Stimulated activated CD4-positive, alpha-beta T cell treated with anti-CD3 and anti-CD28 coated beads, Interleukin-15, amount 100 ng/mL, for 48 hours (primary cell): ENCODE measurements at places on chromosomes 11 and 22.

DNA sequence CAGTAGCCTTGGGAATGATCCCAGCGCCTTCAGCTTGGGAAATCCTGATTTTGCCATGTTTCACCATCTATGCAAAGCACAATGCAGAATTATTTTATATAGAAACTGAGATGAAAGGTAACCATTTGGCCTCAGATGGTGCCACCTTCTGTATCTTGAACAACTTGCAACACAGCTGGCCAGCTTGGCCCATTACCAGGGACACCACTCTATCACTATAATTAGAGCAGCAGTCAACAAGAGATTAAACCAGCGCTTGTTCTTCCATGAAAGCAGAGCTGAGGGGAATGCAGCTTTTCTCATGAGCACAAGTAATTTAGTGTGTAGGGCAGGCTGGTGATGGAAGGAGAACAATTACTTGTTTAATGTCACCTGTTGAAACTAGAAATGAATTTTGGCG lies 6.7 kb upstream of the ZDHHC13 start:
- no peak for DNase-seq

GRCh38 chr11:18225913-18226312 lies 10.7 kb downstream of the SAA4 start:
- DNase-seq: no peak

DNA sequence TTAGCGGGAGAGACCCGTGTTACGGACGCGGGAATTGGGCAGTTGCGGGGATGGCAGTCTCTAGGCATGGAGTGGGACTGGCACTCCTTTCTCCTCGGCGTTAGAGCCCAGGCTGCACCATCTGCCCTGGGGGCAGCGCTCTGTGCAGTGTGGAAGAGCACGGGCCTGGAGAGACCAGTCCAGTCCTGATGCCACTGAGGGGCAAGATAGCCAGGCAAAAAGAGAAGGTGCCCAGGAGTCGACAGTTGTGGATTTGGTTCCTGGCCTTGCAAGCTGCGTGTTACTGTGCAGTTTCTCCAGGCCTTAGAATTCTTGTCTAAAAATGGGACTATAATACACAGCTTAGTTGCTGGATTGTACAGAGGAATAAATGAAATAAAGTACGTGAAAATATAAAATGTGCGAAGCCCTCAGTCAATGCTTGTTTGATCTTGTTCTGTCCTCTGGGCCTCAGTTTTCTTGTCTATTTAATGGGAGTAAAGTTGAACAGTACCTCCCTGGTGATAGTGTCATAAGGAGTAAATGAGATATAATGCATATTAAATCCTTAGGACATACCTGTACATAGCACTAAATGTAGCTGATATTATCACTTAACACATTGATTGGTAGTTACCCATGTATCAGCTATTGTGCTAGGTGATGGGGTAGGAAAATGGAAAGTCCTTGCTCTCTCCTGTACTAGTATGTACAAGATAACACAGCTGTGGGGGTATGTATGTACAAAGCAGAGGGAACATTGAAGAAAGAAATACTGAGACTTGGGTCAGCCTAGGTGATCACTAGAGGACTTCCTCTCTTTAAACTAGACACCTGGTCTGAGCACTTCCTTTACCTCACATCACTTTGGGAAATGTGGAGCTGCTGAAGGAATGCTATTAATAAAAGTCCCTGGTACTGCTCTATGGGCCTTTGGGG lies 1.2 kb downstream of the ATXN10 start:
- DNase-seq: no peak

GRCh38 chr22:32558681-32559355 lies 84.2 kb downstream of the FBXO7 start:
- no peak for DNase-seq

- no peak for DNase-seq
Measured at GRCh38 chr11:66953081-66953833, 4.9 kb downstream of the PC start.

DNA sequence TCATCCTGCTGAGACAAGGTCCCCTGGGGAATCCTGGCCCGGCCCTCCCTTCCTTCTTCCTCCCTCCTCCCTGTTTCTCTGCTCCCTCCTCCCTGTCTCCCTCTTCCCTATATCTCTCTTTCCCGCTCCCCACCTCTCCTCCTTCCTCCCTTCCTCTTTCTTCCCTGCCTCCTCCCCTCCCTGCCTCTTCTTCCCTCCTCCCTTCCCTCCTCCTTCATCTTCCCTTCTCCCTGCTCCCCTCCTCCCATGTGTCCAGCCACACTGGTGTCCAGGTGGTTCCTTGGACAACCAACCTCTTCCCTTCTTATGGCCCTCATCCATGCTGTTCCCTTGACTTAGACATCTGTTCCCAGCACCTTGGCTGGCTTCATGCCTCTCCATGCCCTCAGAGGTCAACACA lies 258.1 kb downstream of the MN1 start:
- no peak for DNase-seq

GRCh38 chr11:133078591-133079404 lies 453.5 kb downstream of the OPCML start:
- DNase-seq: no peak

DNA sequence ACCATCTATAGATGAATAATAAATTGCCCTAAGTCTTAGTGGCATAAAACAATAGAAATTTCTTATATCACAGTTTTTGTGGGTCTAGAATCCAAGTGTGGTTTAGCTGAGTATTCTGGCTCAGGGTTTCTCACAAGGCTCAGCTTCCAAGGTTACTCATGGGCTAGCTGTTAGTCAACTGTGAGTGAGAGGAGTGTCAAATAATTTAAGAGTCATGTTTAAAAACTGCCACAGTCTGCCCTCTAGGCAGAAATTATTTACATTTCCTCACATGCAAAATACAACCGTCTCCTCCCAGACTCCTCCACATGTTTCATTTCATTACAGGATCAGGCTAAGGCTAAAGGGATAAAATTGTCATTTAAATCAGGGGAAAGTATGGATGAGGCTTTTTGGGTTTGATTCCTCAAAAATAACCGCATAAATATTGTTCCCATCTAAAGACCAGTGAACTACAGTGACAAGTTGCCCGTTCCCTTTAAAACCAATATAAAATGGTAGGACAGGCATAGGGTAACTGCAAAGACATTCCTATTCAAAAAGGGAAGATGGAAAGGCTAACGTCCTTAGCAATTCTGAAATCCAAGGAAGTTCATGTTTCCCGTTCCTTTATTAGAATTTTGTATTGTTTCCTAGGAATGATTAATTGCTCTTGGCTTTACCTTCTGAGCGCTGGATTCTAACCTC lies 324.3 kb downstream of the DYNC2H1 start:
- no peak for DNase-seq

DNA sequence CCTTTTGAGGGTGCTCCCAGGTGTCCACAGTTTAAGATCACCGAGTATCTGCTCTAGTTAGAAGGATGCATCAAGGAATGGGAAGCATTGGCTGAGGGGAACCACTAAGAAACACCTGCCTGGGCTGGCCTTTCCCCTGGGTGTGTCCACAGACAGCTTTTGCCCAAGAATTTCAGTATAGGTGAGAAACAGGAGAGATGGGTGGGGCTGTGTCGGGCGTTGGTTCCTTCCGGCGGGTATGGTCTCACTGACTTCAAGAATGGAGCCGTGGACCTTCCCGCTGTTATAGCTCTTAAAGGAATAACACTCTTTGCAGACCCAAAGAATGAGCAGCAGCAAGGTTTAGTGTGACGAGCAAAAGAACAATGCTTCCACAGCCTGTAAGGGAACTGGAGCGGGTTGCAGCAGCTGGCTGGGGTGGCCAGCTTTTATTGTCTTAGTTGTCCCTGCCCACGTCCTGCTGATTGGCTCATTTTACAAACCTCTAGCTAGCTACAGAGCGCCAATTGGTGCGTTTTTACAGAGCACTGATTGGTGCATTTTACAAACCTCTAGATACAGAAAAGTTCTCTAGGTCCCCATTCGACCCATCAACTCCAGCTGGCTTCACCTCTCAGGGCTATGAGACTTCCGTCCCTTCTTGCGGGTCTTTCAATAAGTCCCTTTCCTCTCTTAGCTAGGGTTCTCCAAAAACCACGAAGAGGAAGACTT lies 2.4 kb downstream of the FADS1 start:
- DNase-seq: no peak

DNA sequence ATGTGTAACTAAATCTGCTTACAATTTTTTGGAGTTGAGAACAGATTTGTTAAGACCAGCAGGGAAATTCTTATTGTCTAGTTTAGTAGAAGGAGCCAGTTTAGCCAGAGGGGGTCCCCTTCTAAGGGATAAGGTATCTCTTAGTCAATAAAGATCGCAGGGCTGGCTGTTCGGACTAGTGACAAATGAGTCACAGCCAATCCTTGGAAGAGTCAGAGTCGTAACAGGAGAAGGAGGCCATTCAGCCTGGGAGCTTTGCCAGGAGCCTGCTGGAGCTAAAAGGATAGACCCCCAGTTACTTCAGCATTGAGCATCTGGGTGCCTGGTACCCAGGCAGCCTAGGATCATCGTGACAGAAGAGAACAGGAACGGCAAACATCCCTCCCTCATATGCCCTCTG lies 191.6 kb upstream of the ARHGAP20 start:
- DNase-seq: no peak

- no peak for DNase-seq
Measured at GRCh38 chr11:5722622-5723021, 13.6 kb upstream of the OR56B1 start.
